ENCODE measurements at places on chromosomes 6 and 20.

DNA sequence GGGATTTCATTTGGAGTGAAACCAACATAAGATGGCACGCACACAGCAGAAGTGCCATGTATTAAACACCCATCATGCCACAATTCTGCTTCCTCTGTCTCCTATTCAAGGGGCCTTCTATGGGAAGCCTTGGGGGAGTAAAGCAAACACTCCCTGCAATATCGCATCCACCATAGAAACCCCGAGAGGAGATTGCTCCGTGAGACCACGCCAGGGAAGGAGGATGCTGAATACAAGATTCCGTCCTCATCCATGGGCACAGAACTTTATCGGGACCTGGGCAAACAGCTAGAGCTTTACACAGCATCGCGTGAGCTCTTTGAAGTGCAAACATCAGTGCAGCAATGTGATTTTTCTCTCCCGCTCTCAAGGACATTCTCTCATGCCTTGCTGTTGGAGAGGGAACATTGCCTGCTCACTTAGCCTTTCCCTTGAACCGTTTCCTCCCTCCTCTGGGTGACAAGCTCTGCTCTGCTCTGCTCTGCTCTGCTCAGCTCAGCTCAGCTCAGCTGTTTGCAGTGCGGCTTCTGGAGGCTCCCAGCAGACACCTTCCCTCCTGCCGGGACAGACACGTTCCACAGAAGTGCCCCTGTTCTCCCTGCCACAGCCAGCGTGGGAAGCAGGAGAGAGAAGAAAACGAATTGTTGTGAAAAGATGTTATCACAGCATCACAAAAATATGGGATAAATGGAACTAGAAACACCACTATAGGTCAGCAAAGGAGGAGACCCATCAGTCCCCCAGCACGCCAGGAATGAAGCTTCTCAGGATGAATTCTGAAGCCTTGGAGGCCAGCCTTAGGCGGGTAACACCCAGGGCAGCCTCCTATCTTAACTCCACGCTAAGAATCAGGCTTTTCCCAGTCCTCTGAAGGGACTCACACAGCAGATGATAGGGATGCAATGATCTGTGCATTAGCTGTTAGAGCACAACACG lies 48.2 kb downstream of the RNASET2 start:
- DNase-seq: no peak

DNA sequence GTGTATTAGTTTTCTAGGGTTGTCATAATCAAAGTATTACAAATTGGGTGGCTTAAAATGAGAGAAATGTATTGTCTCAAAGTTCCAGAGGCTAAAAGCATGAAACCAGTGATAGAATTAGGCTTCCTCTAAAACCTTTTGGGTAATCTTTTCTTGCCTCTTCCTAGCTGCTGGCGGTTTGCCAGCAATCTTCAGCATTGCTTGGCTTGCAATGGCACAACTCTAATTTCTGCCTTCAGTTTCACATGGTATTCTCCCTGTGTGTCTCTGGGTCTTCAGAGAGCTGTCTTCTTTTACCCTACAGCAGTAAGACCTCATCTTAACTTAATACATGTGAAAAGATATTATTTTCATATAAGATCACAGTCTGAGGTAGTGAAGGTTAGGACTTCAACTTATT lies 479.1 kb upstream of the GJE1 start:
- DNase-seq: no peak

DNA sequence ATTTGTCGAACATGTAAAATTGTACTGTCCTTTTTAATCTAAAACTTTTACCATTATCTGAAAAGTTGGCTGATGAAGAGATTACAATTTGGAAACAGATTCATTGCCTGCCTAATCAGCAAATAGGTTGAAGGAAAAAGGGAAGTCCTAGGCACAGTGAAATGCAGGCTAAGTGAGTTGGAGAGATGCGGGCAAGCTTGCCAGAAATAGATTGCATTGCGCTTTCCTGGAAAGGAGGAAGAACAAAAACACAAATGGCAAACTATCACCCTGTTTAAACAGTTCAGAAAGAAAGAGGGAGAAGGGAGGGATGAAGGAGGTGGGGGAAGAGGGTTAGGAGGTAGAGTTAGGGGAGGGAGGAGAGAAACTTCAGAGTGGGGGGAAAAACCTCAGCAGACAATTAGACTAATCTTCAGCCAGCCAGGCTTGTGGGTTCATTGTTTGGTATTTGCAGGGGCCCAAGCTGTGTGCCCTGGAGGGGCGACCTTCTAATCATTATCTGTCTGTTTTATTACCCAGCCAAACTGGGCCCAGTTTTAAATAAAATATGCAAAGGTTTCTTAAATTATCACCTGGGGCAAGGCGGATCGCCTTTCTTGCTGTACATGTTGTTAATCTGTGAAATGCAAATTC lies 465.2 kb downstream of the TFAP2B start:
- no peak for DNase-seq

DNA sequence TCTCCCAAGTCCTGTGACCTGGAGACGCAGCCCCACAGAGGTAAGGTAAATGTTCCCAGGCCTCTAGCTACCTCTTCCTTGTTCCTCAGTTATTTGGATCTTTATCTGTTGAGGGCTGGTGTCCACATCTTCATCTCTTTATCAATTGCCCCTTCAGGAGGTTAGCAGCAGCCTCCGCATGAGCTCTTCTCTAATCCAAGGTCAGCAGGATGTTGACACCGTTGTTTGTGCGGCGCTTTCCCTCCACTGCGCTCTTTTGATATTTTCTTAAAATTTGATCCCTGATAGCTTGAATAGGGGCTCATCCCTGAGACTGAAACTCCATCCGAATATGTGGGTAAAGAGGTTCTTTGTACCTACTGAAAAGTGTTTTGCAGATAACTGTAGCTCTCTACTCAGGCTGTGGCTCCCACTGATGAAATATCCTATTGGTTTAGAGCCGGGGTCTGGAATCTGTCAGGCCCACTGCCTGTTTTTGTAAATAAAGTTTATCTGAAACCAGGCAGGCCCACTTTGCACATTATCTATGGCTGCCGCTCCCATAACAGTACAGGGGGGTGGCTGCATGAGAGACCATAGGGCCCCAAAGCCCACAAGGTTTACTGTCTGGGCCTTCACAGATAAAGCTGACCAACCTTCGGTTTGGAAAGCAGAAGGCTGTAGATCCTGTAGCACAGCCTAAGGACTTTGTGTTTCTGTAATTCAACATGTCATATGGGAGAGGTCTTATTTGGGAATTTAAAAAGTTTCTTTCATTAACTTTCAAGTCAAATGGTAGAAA lies 362.6 kb downstream of the QKI start:
- no peak for DNase-seq

GRCh38 chr6:47809873-47810272 lies 28.0 kb downstream of the OPN5 start:
- no peak for DNase-seq

DNA sequence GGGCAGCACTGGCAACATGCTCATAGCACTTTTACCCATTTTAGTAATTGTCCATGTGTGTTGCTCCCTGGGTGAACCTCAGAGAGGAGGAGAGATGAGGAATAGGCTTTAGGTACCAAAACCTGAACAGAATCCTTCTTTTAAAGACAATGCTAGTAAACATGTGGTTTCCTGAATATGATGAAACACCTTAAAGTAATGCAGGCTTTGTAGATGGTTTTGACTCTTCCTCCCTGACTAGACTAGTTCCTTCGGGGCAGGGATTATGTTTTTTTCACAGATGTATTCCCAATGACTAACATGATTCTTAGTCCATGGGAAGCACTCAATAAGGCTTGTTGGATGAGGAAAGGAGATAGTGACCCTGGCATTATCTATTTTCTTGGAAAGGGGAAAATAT lies 367.6 kb upstream of the JAG1 start:
- no peak for DNase-seq

- DNase-seq: peak; percentile 19
Observed at GRCh38 chr20:46752728-46753127, 43.3 kb downstream of the SLC2A10 start.

- DNase-seq: peak; percentile 23
Observed at GRCh38 chr20:50635676-50636600, 55.4 kb downstream of the RIPOR3 start.

GRCh38 chr20:10432079-10432478 lies 1.9 kb downstream of the MKKS start:
- no peak for DNase-seq

- no peak for DNase-seq
Observed at GRCh38 chr6:15689586-15690482, 27.0 kb upstream of the DTNBP1 start.

GRCh38 chr20:56616716-56617115 lies 12.4 kb upstream of the TFAP2C start:
- DNase-seq: no peak

GRCh38 chr20:58459058-58459750 lies 56.0 kb downstream of the APCDD1L start:
- DNase-seq: no peak

GRCh38 chr20:10951216-10951615 lies 277.4 kb upstream of the JAG1 start:
- no peak for DNase-seq

- DNase-seq: no peak
Observed at GRCh38 chr6:106214531-106214930, 111.0 kb downstream of the ATG5 start.

DNA sequence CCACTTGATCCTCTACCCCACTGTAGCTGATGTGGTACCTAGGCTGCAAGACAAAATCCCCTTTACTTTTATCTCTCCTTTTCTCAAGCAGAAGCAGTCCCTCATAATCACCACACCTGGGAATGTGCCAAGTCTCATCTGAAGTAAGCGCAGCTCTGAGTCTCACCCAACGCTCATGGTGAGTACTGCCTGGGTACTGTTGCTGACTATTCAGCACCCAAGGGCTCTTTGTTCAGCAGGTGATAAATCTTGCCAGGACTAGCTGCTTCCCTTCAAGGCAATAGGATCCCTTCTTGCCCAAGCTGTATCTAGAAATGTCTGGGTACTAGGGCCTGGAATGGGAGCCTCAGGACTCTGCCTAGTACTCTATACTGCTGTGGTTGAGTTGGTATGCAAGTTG lies 70.9 kb downstream of the GCLC start:
- no peak for DNase-seq

- DNase-seq: no peak
Observed at GRCh38 chr6:42871711-42872110, 7.7 kb upstream of the RPL7L1 start.

DNA sequence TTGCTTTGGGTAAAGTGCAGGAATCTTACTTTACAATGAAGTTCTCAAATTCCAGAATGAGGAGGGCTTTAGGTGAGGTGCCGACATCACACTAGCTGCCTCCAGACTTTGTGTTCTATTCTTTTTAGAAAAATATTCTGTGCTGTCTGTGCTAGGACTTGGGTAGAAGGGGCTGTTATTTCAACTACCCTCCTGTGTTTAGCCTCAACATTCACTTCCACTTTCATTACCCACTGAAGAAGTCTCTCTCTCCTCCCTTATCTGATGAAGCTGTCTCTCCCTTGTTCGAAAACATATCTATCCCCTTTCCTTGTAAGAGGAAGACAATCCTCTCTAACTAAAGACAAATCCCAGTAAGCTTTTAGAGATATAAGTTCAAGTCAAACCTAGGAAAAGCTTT lies 25.0 kb upstream of the BRPF3 start:
- DNase-seq: no peak

DNA sequence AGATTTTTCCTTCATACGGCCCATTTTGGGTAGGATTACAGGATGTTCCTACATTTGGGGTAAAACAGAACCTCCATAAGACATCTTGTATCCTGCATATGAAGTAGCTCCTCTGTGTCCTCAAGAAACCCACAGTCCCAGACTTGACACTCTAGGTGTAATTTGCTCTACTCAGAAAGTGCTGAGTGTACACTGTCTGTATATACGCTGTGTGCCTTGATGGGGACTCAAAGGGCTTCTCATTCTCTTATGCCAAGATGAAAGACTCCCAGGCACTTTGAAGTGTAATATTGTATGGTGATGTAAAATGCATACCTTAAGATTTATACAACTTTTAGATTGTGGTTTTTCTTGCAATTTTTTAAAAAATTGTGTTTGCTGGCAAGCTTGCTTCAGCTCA lies 5.2 kb downstream of the TFAP2D start:
- no peak for DNase-seq

DNA sequence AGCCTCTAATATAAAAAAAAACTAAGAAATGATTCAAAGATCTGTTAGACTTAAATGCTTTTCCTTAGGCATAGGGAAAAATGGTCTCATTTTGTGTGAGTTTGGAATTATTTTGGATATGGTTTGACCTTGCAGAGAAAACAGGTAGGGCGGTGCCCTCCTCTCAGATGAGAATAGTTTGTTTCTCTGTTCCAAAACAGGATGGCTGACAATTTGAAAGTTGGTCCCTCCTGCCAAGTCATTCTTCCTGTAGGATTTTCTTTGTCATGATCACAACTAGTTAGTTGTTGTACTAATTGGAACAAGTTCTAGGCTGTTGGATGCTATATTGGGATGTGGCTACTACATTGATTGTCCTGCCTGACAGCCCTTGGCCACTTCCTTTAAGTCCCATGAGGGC lies 108.6 kb downstream of the BCKDHB start:
- DNase-seq: no peak

- DNase-seq: no peak
Observed at GRCh38 chr20:14925300-14925699, 587.9 kb upstream of the FLRT3 start.

DNA sequence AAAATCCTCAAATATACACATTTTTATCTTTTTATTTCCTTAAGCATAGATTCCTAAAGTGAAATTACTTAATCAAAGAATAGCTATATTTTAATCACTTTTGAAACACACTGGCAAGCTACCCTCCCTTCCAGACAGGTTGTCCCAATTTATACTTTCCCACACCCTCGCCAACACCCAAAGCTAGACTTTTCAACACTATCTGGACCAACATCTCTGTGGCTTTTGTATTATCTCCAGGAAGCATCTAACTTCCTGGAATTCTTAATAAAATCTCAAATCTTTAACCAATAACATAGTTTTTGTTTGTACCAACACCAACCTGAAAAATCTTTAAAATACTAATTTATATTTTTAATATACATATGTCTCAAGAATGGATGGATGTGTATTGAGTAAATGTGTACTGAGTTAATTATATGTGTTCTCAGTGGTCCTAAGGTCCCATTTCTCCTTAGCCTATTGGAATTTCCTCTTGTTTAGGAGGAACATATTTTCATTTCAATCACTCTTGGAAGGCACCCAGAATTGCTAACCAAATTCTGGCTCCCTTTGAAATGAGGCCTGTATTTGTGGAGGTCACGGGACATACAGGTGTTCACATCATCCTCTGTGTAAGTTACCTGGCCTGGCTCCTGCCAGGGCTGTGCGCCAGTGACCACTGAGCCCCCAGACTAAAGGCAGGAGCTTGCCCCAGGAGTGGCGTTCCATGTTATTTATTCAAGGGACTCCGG lies 17.4 kb upstream of the GFOD1 start:
- no peak for DNase-seq

GRCh38 chr20:57071283-57071731 lies 195.1 kb downstream of the BMP7 start:
- no peak for DNase-seq

Data from T follicular helper cell (primary cell).